T-helper 17 cell (primary cell): ENCODE measurements at places on chromosomes 5 and 9.

GRCh38 chr5:103451261-103451660, 111.3 kb downstream of the NUDT12 start:
- no peak for DNase-seq

DNA sequence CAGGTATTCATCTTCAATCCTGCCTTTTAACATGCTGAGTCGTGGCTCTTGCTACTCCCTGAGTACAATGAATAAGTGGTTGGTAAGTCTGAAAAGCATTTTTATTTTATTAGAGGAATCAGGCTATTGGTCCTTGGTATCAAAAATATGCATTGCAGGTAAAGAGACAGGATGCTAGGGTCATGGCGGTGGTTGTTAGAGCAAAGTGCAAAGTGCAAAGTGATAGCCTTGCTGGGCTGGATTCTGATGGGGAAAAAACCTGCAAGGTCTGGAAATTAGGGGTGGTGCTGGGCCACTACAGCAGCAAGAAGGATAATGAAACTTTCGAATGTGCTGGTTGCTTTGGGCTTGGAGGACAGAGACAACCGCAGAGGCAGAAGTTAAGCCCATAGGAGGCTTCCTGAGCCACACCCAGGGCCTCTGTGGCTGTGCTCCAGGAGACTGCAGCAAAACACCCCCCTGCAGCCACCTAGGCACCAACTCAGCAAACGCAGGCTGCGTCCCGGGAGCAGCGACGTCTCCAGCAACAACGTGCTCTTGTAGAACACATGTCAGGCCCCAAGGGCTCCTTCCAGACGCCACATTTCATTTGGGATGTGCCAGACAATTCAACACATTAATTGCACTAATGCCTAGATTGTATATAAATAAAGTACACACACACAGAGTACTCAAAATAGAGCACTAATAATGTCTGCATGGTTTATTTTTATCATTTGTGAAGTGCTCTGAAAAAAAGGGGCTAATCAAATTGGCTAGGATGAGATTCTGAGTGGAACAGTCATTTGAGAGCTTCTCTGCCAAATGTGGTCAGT, 149.8 kb upstream of the RAPGEF1 start:
- no peak for DNase-seq

DNA sequence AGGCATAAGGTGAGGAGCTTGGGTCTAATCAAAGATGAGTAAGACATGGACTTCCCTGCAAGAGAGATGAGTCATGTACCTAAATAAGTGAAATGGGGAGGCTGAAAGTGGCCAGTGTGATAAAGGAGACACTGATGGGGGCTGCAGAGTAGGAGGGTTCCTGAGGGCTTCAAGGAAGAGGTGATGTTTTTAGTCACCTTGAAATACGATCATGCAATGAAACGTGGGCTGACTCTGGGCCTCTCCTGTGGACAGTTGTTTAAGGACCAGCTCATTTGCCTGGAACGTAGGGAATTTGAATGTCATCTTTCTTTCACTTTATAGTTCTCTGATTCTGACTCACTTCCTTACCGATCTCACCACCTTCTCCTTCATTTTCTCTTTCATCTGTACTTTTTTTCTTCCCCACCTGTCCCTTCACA, 49.6 kb upstream of the CPLX2 start:
- DNase-seq = no peak

GRCh38 chr9:19967216-19967887, 178.5 kb upstream of the SLC24A2 start:
- DNase-seq = no peak
